Aorta (tissue), 5 donors: ENCODE measurements at places on chromosomes 12 and 14.

DNA sequence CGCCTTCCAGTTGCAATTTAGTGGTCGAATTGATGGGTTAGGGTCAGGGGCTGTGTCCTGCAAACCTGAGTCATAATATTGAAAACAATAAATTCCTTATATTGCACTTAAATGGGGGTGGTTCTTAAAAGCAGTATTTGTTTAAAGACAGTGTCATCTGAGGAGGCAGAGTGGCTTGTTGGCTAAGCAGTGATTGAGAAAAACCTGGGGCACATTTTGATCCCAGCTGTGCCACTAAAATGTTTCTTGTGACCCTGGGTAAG, 48.4 kb downstream of the FBXW8 start:
- DNase-seq = no peak

GRCh38 chr12:13941258-13942249, 39.8 kb downstream of the GRIN2B start:
- no peak for DNase-seq

DNA sequence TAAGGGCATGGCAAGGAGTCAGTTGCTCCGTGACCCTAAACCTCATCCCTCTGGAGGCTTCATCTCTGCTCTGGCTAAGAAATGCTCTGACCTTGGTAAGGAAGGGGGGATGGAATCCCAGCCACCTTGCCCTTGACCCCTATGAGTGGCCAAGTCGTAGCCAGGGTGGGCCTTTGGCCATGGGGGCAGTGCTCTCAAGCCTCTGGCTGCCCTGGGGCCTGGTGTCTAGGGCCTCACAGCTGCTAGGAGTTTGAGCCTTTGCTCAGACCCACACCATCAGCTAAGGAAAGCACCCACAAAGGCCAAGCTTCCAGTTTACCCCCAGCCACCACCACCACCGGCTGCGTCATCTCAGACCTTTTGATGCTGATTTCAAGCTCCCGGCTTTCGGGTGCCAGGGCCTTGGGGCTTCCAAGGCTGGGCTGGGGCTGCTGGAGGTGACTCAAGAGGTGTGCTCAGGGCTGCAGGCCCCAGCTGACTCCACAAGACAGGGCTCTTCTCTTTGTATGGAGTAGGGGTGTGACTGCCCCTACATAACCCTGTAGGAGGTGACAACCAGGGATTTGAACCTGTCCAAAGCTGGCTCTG, 3.7 kb downstream of the ASB2 start:
- DNase-seq = no peak

DNA sequence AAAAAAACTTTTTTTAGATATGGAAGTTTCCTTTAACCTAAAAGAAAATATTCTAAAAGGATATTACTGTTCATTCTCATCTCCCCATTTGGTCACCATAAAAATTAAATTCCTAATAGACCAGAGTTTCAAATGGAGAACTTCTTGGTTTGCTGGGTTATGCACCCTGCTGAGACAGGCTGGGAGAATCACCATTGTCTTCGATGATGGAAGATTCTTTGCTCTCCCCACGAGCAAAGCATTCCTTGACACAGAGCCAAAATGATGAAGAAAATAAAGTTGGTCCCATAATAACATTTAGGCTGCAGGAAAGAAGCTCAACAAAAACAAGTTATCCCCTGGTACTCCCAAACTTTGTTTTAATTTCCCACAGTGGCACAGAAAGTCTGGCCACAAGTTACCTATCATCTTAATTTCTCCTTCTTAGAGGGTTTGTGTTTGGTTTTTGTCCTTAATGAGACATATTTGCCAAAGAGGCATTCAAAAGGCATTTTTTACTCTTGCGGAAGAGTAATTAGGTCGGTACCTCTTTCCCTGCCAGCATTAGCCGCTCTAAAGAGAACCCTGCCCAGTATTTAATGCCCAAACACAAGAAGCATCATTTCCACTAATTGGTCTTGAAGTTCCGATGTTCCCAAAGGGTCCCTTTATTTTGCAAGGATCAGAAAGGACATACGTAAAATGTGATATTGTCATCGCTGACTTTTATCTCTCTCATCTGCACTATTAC, 4.8 kb downstream of the DIO2 start:
- no peak for DNase-seq

- no peak for DNase-seq
These were observed 1037.8 kb downstream of the TMEM121 start for GRCh38 chr14:106564058-106564643.
